ENCODE measurements at places on chromosomes 1 and 21. TPM values are rescaled to one million over a fixed set of nuclear protein-coding genes. Genes with fewer than 3 reads are reported as not detected.

Gene RGS8
- 7.8 TPM for total RNA-seq

GRCh38 chr1:69739251-69739605 lies 171.5 kb downstream of the LRRC7 start:
- no peak for DNase-seq

GRCh38 chr1:185162491-185162890 lies 5.5 kb downstream of the SWT1 start:
- DNase-seq: no peak

DNA sequence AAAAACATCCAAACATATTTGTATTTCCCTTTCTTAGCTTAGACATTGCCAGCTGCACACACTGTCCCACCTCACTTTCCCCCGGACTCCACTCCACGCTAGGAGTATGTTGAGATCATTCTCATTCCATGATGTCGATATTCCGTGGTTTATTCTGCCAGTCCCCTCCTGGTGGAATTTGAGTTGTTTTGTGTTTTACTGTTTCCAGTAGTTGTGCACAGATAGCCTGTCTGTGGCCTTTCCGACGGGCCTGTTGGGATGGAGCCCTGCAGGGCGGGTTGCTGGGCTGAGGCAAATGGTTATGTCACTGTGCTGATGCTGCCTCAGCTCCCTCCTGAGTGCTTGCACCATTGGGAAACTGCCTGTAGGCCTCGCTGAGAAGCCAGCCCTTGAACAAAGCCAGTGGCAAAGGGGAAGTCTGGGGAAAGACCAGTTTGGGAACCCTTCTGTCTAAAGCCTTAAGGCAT lies 12.8 kb downstream of the TRAPPC10 start:
- no peak for DNase-seq

GRCh38 chr1:83857103-83857502 lies 141.8 kb downstream of the TTLL7 start:
- DNase-seq: no peak
